ENCODE measurements at places on chromosomes 13 and 19.

DNA sequence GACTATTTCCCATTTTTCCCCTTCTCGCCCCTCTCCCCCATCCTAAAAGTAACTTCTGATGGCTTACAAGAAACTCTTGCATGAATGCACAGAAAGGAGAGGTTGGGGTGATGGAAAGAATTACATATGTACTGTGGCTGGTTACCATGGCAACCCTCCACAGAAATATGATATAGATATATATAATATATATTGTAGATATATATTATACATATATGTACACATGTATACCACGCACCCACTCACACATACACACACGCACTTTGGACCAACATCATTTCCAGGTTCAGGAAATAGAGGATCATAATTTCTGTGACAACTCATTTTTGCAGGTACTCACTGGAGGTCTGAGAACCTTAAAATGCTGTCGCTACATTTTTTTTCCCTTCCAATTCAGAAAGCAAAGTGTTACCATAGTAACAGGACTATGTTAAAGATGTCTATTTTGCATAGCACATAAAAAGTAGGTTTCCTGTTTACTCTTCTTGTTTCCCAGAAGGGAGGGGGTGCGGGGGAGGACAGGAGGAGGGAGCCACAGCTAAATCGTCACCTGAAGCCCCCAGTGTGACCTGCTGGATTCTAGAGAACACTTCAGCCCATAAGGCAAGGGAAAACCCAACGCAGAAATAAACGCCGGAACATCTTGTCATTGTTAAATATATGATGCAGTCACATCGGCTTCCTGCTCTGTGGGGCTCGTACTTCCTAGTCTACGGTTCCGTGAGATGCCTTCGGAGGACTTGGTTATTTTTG is 44.7 kb downstream of the EFNB2 start:
- no peaks in the 10 kb centered on the region for H3K4me1 ChIP-seq
- no peak overlapping the region for H3K4me3 ChIP-seq
- peaks cover 12% of the 10 kb centered on the region for H3K36me3 ChIP-seq
- H3K27me3 ChIP-seq, result no peaks in the 10 kb centered on the region
- DNase-seq, result no peak
- no peak overlapping the region for H3K27ac ChIP-seq

DNA sequence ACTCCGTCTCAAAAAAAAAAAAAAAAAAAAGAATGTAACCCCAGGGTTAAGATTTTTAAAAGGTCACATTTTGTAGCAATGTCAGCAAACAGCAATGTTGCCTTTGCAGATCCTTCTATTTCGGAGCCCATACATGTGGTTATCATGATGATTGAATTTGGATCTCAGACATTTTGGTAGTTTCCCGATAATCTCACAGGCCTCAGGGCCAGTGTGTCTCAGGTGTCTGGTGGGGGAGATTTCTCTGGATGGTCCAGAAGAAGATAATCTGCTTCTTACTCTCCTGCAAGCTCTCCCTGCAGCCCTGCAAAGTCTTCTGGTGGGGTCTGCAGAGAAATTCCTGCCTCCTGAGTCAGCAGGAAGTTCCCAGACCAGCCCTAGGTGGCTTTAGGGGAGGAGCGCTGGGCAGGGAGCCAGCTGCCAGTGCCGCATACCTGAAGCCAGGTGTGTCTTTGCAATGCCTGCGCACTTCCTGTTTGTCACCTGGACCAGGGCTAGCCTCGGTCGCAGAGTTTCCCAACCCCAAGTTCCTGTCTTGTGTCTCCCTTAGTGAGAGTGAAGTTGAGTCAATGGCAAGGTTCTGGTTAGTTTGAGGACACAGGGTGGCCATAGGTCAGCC is 1.4 kb downstream of the SH2D3A start:
- H3K36me3 ChIP-seq, result no peaks in the 10 kb centered on the region
- H3K4me3 ChIP-seq, result peak overlapping the region; percentile 37
- DNase-seq, result peak; percentile 94
- H3K4me1 ChIP-seq, result no peaks in the 10 kb centered on the region
- peak overlapping the region; percentile 82 for H3K27ac ChIP-seq

GRCh38 chr19:38213911-38214625 is 10.0 kb downstream of the DPF1 start:
- no peak for DNase-seq
- H3K27ac ChIP-seq, result no peak overlapping the region
- H3K4me1 ChIP-seq, result no peaks in the 10 kb centered on the region
- H3K4me3 ChIP-seq, result no peak overlapping the region
- H3K36me3 ChIP-seq, result no peaks in the 10 kb centered on the region
- peaks cover 28% of the 10 kb centered on the region for H3K27me3 ChIP-seq

DNA sequence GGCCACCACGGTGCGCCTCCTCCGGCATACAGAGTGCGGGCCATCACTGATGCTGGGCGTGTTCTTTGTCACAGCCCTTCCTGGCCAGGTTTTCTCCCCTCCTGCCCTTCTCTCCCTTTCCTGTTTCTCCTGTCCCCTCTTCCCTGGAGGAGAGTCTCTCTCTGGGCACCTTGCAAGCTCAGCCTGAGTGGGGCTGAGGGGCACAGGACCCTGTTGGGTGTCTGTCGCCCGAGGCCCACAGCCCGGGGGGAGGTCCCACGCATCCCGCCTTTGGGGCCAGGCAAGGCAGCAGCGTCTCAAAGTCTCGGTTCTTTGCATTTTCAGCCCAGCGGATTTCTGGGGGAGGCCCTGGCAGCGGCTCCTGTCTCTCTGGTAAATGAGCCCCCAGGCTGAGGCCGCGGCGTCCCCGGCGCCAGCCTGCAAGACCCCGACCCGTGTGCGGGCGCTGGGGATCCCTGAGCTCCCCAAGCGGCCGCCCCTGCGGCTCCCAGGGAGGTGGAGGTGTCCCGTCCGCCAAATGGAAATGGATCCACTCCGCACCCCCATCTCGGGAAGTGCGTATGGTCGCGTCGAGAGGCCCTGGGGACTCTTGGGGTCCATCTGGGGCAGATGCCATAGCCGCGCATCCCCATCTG is 47.2 kb downstream of the COMP start:
- no peak overlapping the region for H3K4me3 ChIP-seq
- H3K36me3 ChIP-seq, result no peaks in the 10 kb centered on the region
- no peak for DNase-seq
- no peaks in the 10 kb centered on the region for H3K27me3 ChIP-seq
- peaks cover 28% of the 10 kb centered on the region for H3K4me1 ChIP-seq

DNA sequence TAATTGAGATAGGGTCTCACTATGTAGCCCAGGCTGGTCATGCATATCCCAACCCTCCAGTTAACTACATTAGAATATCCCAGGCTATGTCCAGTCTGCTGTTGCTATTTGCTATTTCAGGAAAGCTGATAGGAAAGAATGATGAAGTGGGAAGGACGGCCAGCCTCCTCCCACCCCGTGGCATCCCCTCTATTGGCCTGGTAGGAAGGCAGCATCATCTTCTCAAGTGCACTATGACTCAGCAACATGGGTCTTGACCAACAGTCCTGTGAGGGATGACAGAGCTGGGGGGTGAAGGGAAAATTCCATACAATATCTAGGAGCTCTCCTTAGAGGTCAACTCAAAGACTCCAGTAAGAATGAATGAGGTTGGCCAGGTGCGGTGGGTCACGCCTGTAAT is 48.0 kb upstream of the ABCC4 start:
- H3K4me3 ChIP-seq, result no peak overlapping the region
- no peaks in the 10 kb centered on the region for H3K27me3 ChIP-seq
- H3K36me3 ChIP-seq, result no peaks in the 10 kb centered on the region
- no peaks in the 10 kb centered on the region for H3K4me1 ChIP-seq
- no peak for DNase-seq

GRCh38 chr13:69755101-69755500 is 352.5 kb upstream of the ATXN8OS start:
- DNase-seq, result no peak
- H3K27me3 ChIP-seq, result no peaks in the 10 kb centered on the region
- no peaks in the 10 kb centered on the region for H3K36me3 ChIP-seq
- H3K4me1 ChIP-seq, result no peaks in the 10 kb centered on the region
- no peak overlapping the region for H3K27ac ChIP-seq

DNA sequence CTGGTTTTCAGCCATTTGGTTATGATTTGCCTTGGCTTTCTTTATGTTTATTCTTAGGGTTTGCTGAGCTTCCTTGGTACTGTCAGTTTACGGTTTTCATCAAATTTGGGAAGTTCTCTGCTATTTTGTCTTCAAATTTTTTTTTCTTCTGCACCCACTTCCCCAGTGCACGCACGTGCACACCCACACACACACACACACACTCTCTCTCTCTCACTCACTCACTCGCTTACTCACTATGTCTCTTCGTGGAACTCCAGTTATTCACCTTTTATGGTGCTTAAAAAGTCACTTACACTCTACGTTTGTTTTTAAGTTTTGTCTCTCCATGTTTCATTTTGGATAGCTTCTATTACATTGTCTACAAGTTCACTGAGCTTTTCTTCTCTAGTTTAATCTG is 7.1 kb downstream of the AKAP11 start:
- no peak overlapping the region for H3K4me3 ChIP-seq
- H3K27me3 ChIP-seq, result no peaks in the 10 kb centered on the region
- H3K27ac ChIP-seq, result no peak overlapping the region
- H3K4me1 ChIP-seq, result no peaks in the 10 kb centered on the region
- no peaks in the 10 kb centered on the region for H3K36me3 ChIP-seq
- no peak for DNase-seq

DNA sequence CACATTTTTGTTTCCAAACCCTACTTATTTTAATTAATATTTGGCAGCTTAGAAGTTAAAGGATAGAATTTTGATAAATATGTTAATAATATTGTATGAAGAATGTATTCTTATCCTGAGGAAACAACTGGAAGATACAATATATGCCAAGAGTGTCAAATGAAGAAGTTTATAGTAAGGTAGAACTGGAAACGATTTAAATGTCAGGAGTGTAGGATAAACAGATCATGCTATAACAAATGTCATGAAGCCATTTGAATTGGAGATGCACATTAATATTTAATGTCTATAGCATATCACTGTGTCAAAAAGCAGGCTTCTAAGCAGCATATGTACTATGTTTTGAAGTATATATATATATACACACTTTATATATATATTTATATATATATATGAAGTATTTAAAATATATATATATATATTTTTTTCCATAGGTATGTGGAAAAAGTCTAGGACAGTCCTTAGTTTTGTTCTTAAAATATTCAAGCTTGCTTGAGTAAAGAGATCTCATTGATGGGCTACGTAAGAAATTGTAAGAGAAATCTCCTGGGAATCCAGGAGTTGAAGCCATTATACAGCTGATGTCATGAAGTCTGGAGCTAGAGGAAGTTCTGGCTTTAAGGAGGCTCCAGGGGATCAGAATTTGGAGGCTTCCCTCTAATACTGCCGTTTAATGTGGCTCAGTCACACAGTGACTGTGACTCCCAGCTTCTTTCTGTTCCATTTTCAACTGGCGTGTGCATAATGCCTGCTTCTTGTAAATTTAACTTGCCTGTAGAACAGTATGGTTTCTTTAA is 79.9 kb upstream of the MYCBP2 start:
- H3K27ac ChIP-seq, result no peak overlapping the region
- no peaks in the 10 kb centered on the region for H3K27me3 ChIP-seq
- no peak overlapping the region for H3K4me3 ChIP-seq
- DNase-seq, result no peak
- H3K4me1 ChIP-seq, result no peaks in the 10 kb centered on the region
- no peaks in the 10 kb centered on the region for H3K36me3 ChIP-seq

- no peak overlapping the region for H3K4me3 ChIP-seq
- H3K36me3 ChIP-seq, result no peaks in the 10 kb centered on the region
- H3K27me3 ChIP-seq, result no peaks in the 10 kb centered on the region
- no peak overlapping the region for H3K27ac ChIP-seq
These were observed 70.2 kb downstream of the COL4A2 start for GRCh38 chr13:110377178-110377825.
